ENCODE measurements at places on chromosomes 6 and 20.

GRCh38 chr20:10501402-10501801, 66.3 kb downstream of the SLX4IP start:
- no peak for DNase-seq

GRCh38 chr20:46273717-46274116, 34.6 kb downstream of the CDH22 start:
- DNase-seq, result no peak

GRCh38 chr20:37366743-37367142, 20.8 kb downstream of the SRC start:
- no peak for DNase-seq

DNA sequence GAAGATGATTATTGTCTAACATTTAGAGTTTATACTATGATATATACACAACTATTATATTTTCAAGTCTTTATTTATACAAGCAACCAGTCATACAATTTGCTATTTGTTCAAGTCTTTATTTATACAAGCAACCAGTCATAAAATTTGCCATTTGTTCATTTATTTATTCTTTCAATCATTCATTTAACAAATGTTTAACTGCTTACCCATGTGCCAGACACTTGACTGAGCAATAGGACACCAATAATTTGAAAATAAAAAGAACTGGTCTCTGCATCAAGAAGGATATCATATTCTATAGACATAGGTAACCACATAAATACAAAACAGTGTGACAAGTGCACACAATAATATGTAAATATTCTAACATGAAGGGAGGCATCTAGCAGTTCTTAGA, 20.3 kb downstream of the GRIK2 start:
- DNase-seq, result no peak
